ENCODE measurements at places on chromosomes 1 and 21.

- DNase-seq, result no peak
Observed at GRCh38 chr1:2981388-2981787, 39.9 kb upstream of the ACTRT2 start.

DNA sequence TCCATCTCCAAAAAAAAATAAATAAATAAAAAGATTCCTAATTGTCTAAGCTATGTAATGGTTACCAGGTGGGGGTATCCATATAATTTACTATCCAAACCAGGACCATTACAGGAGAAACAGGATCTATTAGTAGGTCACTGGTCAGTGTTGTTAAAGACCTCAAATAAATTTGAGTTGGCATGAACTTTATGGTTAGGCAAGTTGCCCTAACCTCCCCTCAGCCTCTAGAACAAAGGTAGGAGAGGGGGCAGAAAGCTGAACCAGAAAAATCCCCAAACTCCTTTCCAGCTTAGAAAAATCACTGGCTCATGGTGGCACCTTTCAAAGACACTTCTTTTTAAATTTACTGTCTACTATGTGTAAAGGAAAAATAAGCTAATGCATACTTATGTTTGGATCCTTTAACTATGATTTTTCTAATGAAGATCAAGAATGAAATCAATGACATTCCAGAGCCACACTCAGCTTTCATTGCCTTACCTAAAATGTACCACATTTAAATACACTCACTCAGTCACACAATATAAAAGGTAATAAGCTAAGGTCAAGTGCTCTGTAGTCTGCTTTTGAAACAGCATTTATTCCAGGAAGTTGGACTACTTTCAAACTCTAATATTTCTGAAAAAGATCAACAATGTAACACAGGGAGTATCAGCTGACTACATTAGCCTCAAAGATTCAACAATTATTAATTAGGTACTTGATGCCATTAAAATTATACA is 13.8 kb downstream of the EIF4G3 start:
- DNase-seq, result no peak

DNA sequence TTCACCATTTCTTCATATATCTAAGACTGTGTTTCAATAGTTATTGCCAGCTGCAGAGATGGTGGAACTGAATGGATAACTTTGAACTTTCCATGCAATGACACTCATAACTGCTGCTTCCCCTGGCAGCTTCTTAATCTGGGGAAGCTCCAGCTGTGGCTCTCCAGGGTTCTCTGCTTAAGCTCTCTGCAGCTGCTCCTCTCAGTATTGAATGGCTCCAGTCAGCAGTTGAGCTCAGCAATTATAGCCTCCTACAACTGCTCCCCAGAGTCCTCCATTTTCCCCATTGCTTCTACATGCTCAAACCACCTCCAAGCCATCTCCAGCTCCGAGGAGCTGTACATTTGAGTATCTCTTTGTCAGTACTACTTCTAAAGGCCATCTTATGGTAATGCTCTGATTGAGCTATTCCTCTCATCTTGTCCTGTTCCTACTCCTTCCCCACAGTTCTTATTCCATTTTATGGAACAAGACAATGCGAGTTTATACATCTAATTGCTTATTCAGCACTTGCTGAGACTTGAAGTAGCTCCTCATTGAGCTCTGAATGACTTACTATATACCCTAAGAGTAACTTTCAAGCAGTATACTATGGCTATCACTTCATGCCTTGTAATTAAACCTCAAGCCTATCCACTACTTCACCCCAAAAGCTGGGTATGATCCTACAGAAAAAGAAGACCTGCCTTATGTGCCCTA is 362.4 kb downstream of the NEGR1 start:
- no peak for DNase-seq

- no peak for DNase-seq
Observed at GRCh38 chr1:44828841-44829440, 14.1 kb downstream of the PTCH2 start.

- DNase-seq, result no peak
Observed at GRCh38 chr1:246748006-246748405, 23.8 kb downstream of the SCCPDH start.

DNA sequence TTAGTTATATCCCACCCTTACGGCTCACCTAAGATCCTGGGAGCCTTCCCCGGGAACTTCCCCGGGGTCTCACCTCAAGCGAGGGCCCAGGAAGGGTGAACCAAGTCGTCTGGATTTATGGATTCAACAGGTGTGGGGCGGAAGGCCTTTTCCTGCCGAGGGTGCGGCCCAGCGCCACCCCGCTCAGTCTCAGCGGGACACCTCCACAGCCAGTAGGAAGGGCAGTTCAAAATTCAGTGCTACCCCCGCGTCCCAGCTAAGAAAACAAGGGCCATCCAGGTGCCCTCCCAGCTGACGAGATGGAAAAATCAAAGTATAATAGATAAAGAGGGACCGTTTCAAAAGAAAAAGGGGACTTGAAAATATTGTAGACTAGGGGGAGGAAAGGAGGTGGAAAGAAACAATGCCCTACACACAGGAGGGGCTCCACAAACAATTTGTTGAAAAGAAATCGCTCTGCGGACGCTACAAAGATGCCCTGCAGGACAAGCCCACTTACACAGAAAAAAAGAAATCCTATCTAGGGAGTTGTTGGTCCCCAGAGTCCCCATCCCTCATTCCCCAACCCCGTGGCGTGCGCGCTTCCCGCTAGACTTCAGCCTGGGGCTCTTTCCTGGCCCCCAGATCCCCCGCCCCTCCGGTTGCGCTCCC is 1.3 kb downstream of the SLC2A1 start:
- peak; percentile 30 for DNase-seq

- DNase-seq, result no peak
Observed at GRCh38 chr1:22330092-22330759, 121.4 kb upstream of the ZBTB40 start.

DNA sequence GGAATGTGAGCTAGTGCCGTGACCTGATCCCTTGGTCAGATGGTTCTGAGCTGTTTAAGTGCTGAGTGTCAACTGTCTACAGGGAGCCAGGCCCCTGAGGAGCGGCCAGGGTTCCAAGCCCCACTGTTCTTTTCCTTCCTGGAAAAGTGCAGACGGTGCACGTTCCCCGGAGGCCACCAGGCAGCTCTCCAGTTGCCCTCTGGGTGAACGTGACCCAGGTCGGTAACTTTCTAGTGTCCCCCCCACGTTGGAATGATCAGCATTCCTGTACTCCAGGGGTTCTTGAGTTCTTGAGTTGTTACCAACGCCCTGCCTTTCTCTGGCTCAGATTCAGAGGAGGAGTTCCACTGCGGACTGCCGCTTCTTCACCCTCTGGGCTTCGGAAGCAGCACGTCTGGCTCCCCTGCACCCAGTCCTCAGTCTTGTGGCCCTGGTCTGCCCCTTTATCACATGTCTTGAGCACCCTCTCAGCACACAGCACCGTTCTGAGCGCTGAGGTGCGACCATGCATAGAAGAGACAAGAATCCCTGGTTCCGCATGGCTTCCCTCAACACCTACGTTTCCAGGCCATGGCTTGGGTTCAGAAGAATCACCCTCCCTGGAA is 131.5 kb downstream of the DHRS3 start:
- DNase-seq, result no peak

GRCh38 chr1:192170196-192170984 is 12.1 kb downstream of the RGS18 start:
- no peak for DNase-seq

- DNase-seq, result no peak
Observed at GRCh38 chr1:93712741-93713140, 31.1 kb upstream of the BCAR3 start.

- DNase-seq, result no peak
Observed at GRCh38 chr1:208298593-208299269, 54.5 kb upstream of the PLXNA2 start.

GRCh38 chr1:24910751-24911650 is 19.1 kb downstream of the RUNX3 start:
- DNase-seq, result peak; percentile 77

DNA sequence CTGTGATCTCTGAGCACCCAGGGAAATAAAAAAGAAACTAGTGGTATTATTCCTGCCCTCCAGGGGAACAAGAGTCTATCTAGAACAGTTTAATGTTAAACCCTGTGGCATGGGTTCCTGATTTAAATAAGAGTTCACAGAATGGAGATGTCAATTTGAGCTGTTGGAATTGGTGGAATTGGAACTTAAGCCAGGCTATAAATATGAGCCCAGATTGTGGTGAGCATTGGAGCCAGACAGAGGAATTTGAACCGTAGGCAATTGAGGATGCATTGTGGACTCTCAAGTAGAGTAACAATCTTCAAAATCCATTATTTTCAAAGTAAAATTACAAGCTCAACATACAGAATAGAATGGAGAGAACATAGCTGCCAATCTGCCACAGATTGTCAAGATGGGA is 98.2 kb downstream of the NEK7 start:
- DNase-seq, result no peak

DNA sequence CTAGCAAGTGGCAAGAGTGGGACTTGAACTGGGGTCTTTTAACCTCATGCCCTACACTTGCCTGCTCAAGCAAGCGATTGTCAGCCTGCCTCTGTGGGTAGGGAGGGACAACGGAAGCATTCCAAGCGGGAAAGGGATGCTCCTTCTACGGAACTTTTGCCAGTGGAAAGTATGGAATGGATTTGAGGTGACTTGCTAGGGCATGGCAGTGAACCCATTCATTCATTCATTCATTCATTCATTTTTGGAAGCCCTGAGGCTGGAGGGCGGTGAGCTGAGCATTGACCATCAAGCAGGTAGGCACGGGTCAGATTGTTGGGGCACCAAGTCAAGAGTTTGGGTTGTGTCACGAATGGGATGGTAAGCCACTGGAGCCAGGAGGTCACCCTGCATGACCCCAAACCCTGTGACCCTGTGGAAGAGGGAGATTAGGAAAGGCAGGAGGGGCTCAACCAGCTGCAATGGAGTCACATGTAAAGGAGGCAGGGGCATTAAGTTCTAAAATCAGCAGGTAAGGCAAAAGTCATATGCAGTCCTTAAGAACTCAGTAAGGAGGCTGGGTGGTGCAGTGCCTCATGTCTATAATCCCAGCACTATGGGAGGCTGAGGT is 11.8 kb upstream of the CITED4 start:
- DNase-seq, result no peak

- no peak for DNase-seq
Observed at GRCh38 chr1:41714638-41715389, 203.9 kb downstream of the HIVEP3 start.

GRCh38 chr1:81605023-81605422 is 195.7 kb upstream of the ADGRL2 start:
- DNase-seq, result no peak

- DNase-seq, result no peak
Observed at GRCh38 chr1:116243333-116244054, 129.6 kb upstream of the ATP1A1 start.

GRCh38 chr21:15752763-15753407 is 23.1 kb downstream of the USP25 start:
- DNase-seq, result no peak

DNA sequence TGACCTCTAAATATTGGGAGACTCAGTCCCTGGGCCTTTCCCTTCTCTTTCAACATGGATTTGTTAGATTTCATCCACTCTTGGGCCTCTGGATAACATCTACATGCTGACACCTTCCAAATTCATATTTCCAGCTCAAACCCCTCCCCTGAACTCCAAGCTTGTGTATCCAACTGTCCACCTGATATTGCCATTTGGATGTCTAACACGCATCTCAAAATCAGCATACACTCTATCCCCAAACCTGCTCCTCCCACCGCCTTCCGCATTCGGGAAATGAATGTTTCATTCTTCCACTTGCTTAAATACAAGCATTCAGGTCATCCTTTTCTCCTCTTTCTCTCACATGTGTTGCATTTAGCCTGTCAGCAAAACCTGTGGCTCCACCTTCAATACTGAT is 17.5 kb upstream of the KAZN start:
- no peak for DNase-seq

DNA sequence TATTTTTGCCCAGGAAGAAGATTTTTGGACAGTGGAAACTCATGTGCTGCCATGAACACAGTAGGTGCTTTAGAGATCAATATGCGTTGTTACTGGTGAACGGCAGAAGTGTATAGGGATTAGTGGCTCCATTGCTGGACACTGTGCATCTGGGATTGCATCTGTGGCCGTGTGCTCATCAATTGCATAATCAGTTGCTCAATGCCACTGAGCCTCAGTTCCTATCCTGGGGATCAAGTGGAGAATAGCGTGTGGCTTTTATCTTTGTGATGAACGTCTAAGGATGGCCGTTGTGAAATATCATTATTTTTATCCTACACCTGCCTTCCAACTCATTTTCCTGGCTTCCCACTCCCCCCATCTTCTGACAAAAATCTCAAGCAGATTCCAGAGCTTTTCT is 5.4 kb downstream of the TNN start:
- DNase-seq, result no peak

DNA sequence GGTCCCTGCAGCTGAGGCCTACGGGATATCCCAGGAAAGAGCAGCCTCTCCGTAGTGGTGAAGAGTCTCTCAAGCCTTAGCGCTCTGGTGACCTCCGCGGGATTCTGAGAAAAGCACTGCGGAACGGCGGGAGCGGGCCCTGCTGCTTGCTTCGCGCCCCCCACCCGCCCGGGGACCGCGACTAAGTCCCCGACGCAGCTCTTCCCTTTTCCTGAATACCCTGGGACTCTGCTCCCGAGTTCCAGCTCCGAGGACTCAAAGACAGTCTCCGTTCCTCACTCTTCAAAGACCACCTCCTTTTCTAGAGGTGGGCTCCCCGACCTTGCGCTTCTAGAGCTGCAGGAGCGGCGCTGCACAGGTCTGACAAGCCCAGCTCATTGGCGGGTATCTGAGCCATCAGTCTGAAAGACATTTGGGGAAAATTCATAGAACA is 3.6 kb upstream of the PRRX1 start:
- DNase-seq, result no peak

DNA sequence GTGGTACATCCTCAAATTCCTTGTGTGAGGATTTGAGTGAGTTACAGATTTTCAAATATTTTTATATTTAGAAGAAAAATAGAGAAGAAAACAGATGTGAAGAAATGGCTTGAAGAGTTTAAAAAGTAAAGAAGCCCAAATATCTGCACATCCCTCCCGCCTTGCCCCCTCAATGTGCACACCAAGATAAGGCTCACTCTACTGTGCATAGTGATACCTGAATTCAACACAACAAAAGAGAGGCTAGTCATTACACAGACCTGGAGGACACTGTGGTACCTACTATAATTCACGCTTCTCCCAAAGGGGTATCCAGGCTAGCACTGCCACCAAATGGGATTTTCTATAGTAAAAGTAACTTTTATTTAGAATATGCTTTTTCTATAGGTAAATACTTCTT is 44.0 kb upstream of the SYT2 start:
- no peak for DNase-seq

GRCh38 chr1:6287431-6287886 is 26.6 kb upstream of the GPR153 start:
- no peak for DNase-seq

Data from activated naive CD4-positive, alpha-beta T cell treated with Interleukin-2 at 50 U/mL for 16 hours (primary cell).